ENCODE measurements at places on chromosomes 16 and 17.
A peak's percentile ranks its signal among the peaks of the same experiment; 100 is the strongest.

- DNase-seq, result peak; percentile 57
Observed at GRCh38 chr17:81108220-81108619, 57.1 kb upstream of the PVALEF start.

DNA sequence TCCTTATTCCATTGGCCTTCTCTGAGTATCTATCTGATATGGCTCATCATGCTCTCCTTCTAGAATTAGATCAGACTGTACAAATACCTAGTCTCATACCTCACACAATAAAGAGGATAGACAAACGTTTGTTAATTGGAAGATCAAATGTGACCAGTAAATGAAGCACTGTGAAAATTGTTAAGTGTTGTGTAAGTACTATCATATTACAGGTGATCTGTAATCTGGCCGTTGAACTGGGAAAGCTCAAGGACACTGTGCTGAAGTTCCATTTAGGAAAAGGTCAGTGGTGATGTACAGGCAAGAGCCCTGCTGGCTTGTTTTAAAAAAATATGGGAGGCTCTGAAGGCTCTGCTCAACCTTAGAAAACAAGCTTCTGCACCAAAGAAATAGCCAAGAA is 38.5 kb upstream of the CORO6 start:
- DNase-seq, result no peak

GRCh38 chr17:50458701-50459676 is 9.7 kb downstream of the CHAD start:
- DNase-seq, result peak; percentile 79

DNA sequence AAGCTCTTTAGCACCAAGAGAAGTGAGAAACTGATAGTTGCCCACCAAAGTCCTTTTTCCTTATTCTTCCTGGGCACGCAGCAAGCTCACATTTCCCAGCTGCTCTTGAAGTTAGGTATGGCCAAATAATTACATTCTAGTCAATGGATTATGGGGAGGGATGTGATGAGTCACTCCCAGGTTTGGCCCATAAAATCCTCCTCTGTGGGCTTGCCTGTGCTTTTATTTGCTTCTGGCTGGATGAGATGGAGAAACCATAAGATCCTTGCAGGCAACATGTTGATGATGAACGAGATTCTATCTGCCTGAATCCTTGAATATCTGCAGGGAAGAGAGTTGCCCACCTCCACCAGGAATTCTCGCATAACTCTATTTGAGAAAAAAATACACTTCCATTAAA is 568.3 kb upstream of the SALL1 start:
- DNase-seq, result no peak

GRCh38 chr16:66245072-66245471 is 121.4 kb upstream of the CDH5 start:
- no peak for DNase-seq

DNA sequence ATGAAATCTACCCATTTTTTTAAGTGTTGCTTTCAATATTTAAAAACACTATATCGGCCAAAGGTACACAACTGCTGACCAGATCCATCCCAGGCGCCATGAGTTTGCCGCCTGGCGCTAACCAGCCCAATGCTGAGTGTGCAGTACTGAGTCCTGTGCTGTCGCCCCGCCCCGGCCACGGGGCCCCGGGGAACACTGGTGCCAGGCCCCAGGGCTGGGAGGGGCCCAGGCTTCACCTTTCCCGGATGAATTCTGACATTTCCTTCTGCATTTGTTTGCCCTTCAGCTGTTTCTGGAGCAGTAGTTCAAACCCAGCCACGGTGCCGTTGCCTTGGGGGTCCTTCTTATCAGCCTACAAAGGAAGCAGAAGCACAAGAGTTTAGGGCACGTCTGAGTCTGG is 37.8 kb upstream of the RCVRN start:
- no peak for DNase-seq

- DNase-seq, result no peak
Observed at GRCh38 chr16:25585526-25585925, 106.2 kb upstream of the HS3ST4 start.

- DNase-seq, result no peak
Observed at GRCh38 chr16:64990101-64990500, 131.8 kb downstream of the CDH11 start.

DNA sequence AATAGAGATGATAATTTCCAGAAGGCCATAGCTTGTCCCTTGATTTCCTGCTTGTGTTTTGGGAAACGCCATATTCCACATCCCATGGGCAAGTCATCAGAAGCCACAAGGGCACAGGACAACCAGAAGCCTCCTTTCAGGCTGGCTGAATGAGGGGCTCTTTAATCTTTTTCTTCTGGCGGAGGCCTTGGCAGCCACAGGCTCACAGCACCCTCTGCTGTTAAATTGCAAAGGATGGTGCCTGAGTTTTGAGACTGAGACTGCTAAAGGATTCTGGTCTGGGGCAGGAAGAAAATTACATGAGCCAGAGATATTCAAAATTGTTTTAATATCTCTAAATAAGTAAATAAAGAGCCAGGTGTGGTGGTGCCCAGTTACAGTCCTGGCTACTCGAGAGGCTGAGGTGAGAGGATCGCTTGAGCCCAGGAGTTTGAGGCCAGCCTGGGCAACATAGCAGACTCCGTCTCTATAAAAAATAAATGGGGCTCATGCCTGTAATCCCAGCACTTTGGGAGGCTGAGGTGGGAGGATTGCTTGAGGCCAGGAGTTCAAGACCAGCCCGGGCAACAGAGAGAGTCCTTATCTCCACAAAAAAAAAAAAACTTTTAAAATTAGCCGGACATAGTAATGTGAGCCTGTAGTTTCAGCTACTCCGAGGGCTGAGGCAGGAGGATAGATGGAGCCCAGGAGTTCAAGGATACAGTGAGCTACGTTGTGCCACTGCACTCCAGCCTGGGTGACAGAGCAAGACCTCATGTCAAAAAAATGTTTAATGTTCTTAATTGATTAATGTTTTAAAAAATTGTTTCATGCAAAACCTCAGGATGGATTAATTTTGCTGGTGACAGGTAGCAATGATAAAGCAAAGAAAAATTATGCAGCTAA is 26.3 kb downstream of the AARSD1 start:
- DNase-seq, result peak; percentile 62

All from small intestine (tissue), 16 donors.